ENCODE measurements at places on chromosomes 2 and 18. TPM values are rescaled to one million over a fixed set of nuclear protein-coding genes. Genes with fewer than 3 reads are reported as not detected.
A peak's percentile ranks its signal among the peaks of the same experiment; 100 is the strongest.

PKP4 gene
- 44.5 TPM for polyA plus RNA-seq

- DNase-seq = peak; percentile 96
- H3K27ac ChIP-seq = no peak overlapping the region
- H3K4me1 ChIP-seq = no peaks in the 10 kb centered on the region
- H3K27me3 ChIP-seq = no peaks in the 10 kb centered on the region
- no peak overlapping the region for H3K4me3 ChIP-seq
- no peaks in the 10 kb centered on the region for H3K36me3 ChIP-seq
Measured at GRCh38 chr2:145692971-145693478, 1173.1 kb upstream of the ZEB2 start.

TRABD2A gene
- polyA plus RNA-seq = 4.4 TPM

DNA sequence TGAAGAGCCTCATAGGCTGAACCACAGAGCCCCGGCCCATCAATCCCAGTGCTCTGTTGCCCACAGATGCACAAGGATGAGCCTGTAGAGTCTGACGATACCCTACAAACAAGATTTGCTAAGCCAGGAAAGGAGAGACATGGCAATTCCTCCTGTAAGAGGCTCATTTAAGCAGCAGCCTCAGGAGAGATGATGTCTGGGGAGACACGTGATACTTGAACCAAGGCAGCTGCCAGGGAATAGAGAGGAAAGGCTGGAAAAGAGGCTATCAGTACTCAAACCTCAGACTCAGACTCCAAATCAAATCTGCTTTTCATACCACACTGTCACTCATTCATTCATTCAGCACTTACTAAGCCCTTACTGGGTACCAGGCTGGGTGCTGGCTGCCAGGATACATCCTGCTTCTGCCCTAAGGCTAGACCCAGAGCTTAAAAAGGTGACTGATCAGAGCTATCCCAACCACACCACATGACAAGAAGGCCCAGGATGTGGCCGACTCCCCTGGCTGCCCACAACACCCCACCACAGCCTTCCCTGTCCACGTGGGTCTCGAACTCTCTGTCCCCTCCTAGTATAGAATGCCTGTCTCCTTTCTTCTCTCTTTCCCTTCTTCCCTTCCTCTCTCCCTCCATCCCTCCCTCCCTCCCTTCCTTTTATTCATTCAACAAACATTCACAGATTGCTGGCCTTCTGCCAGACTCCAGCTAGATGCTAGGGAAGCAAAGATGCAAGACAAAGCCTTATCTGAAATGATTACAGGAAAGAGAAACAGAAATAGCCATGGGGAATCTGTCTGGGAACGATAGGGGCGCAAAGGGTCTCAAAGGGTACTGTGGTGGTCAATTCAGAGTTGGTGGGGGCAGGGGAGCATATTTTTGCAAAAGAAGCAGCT lies 23.4 kb upstream of the KCNK3 start:
- no peaks in the 10 kb centered on the region for H3K36me3 ChIP-seq
- H3K4me1 ChIP-seq = no peaks in the 10 kb centered on the region
- H3K27me3 ChIP-seq = peaks cover 6% of the 10 kb centered on the region
- no peak for DNase-seq
- H3K4me3 ChIP-seq = no peak overlapping the region
- no peak overlapping the region for H3K27ac ChIP-seq

GRCh38 chr2:160522951-160523710 lies 29.5 kb upstream of the RBMS1 start:
- no peak overlapping the region for H3K27ac ChIP-seq
- H3K4me3 ChIP-seq = no peak overlapping the region
- peak; percentile 60 for DNase-seq

GRCh38 chr18:28193177-28193778 lies 16.3 kb upstream of the CDH2 start:
- H3K27ac ChIP-seq = no peak overlapping the region
- DNase-seq = no peak
- no peak overlapping the region for H3K4me3 ChIP-seq
- no peaks in the 10 kb centered on the region for H3K36me3 ChIP-seq

- H3K27me3 ChIP-seq = no peaks in the 10 kb centered on the region
- no peak overlapping the region for H3K27ac ChIP-seq
- no peaks in the 10 kb centered on the region for H3K4me1 ChIP-seq
- no peak overlapping the region for H3K4me3 ChIP-seq
- peak; percentile 26 for DNase-seq
Measured at GRCh38 chr2:99636144-99637034, 146.6 kb upstream of the REV1 start.

DNA sequence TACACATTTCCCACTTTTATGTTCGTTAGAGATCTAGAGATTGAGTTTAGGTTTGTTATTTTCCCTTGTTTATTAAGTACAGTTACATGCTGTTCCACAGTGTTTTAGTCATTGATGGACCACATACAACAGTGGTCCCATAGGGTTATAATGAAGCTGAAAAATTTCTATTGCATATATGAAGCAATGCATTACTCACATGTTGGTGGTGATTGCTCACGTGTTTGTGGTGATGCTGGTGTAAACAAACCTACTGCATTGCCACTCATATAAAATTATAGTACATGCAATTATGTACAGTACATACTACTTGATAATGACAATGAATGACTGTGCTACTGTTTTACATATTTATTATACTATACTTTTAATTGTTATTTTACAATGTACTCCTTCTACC lies 51.0 kb upstream of the NXPH2 start:
- no peak overlapping the region for H3K4me3 ChIP-seq
- H3K36me3 ChIP-seq = no peaks in the 10 kb centered on the region
- no peaks in the 10 kb centered on the region for H3K4me1 ChIP-seq
- H3K27ac ChIP-seq = no peak overlapping the region
- H3K27me3 ChIP-seq = no peaks in the 10 kb centered on the region
- no peak for DNase-seq

DNA sequence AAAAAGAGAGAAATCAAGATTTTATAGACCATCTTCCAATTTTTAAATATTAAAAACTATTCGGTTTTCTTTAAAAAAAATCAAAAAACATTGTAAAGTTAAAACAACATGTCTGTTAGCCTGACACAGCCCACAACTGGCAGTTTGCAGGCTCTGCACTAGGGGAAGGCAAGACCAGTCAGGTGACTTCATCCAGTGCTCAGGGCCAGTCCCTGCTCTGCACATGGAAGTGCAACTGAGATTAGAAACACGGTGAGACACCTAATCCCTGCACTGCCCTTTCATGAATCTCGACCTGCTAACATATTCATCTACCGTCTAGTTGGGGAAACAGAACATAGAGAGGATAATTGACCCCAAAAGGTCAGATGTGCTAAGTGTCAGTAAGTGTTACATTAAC lies 135.2 kb downstream of the BARD1 start:
- H3K4me1 ChIP-seq = no peaks in the 10 kb centered on the region
- H3K27ac ChIP-seq = no peak overlapping the region
- H3K27me3 ChIP-seq = no peaks in the 10 kb centered on the region
- H3K36me3 ChIP-seq = no peaks in the 10 kb centered on the region
- no peak for DNase-seq
- H3K4me3 ChIP-seq = no peak overlapping the region

HOXD10 gene
- not detected for polyA plus RNA-seq

DNA sequence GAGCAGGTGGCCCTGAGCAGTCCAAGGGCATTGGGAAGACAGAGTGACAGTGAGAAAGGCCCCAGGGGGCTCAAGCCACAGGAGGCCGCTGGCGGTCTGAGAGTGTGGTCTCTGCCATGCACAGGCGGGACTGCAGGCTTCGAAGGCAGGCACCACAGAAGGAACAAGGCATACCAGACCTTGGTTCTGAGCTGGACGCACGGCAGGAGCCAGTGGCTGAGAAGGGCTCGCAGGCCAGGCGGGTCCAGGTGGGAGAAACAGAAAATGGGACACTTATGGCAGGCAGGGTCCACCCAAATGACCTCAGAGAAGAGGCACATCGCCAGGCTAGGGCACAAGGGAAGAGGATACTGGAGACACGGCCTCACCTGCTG lies 14.9 kb downstream of the HJURP start:
- H3K27me3 ChIP-seq = no peaks in the 10 kb centered on the region
- H3K36me3 ChIP-seq = peaks cover 23% of the 10 kb centered on the region
- H3K27ac ChIP-seq = no peak overlapping the region
- H3K4me3 ChIP-seq = no peak overlapping the region
- no peak for DNase-seq

GRCh38 chr2:11097038-11097720 lies 58.1 kb upstream of the SLC66A3 start:
- DNase-seq = peak; percentile 60
- H3K4me3 ChIP-seq = no peak overlapping the region
- no peaks in the 10 kb centered on the region for H3K36me3 ChIP-seq

GRCh38 chr2:234997389-234997788 lies 45.6 kb downstream of the SH3BP4 start:
- DNase-seq = no peak
- peaks cover 38% of the 10 kb centered on the region for H3K36me3 ChIP-seq

DNA sequence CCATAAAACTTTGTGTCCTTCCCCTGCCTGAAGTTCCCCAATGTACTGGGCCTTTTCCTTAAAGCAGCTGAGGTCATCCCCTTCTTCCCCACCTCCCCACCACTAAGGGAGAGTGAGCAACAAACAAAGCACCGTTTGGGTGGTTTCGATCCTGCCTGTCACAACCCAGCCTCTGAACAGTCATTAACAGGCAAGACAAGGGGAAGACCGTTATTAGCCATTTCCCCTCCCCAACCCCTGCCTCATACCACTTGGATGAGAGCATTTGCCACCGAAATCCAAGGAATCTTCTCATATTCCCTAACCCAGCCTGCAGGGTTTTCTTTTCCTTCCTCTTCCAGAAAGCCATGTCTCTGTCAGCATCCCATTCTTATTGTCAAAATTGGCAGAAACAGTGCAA lies 65.6 kb downstream of the STRADB start:
- no peak overlapping the region for H3K27ac ChIP-seq
- peaks cover 3% of the 10 kb centered on the region for H3K4me1 ChIP-seq
- H3K36me3 ChIP-seq = no peaks in the 10 kb centered on the region
- DNase-seq = peak; percentile 77

- H3K4me3 ChIP-seq = no peak overlapping the region
- H3K36me3 ChIP-seq = no peaks in the 10 kb centered on the region
- no peak overlapping the region for H3K27ac ChIP-seq
- no peak for DNase-seq
Measured at GRCh38 chr2:83323038-83323437, 1136.0 kb downstream of the SUCLG1 start.

DNA sequence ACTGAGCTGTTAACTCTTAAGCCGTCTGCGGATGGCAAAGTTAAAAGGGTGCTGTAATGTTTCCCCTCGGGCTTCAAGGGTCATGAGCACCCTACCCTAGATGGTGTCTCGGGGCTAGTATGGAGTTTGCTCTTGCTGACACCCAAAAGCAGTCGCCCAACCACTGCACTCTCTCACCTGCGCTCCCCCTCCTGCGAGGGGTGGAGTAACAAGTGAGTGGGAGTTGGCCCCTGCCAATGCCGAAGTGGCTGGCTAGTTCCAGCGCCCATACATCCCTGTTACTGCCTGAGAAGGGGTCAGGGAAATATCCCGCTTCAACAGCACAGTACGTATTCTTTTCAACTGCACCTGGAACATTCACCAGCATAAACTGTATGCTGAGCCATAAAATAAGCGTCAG lies 47.5 kb downstream of the FAM117B start:
- no peak overlapping the region for H3K4me3 ChIP-seq
- H3K27ac ChIP-seq = no peak overlapping the region
- DNase-seq = no peak
- no peaks in the 10 kb centered on the region for H3K36me3 ChIP-seq
- H3K4me1 ChIP-seq = no peaks in the 10 kb centered on the region

GRCh38 chr2:96687711-96688640 lies 45.4 kb downstream of the FER1L5 start:
- peaks cover 13% of the 10 kb centered on the region for H3K27me3 ChIP-seq
- no peak for DNase-seq
- H3K4me1 ChIP-seq = no peaks in the 10 kb centered on the region
- H3K36me3 ChIP-seq = no peaks in the 10 kb centered on the region
- H3K27ac ChIP-seq = no peak overlapping the region

SKOR2 gene
- polyA plus RNA-seq = not detected

DNA sequence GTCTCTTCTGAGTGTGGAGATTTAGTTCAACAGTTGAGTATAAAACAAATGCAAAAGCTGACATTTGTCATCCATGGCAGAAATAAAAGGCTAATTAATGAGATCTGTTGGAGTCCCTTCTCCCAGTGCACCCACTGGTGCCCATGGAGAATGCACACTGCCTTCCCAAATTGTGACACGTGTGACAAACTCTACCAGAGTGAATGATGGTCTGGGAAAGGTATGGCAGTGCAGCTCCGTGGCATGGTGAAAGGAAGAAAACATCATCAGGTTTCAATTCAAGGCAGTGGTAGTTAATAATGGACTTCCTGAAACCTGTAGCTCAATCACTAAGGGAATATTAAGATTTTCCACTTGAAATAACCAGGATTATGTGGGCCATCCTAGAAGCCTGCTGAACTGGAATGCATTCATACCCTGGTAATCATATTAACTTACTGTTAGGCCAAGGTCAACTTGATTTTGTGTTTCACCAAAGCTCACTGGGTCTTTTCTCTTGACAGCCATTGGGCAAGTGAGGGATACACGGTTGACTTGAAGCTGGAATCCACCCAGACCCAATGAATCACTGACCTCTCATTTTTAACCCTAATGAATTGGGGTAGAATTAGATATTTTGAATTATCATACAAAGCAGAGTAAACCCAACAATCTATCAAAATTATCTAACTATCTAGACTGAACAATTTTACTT lies 167.6 kb downstream of the AFF3 start:
- DNase-seq = peak; percentile 78
- no peaks in the 10 kb centered on the region for H3K36me3 ChIP-seq
- H3K4me3 ChIP-seq = no peak overlapping the region
- no peaks in the 10 kb centered on the region for H3K27me3 ChIP-seq
- no peak overlapping the region for H3K27ac ChIP-seq

- H3K4me3 ChIP-seq = no peak overlapping the region
- H3K27ac ChIP-seq = peak overlapping the region; percentile 49
- H3K27me3 ChIP-seq = no peaks in the 10 kb centered on the region
- DNase-seq = peak; percentile 88
- H3K4me1 ChIP-seq = peaks cover 2% of the 10 kb centered on the region
Measured at GRCh38 chr18:56233595-56233994, 404.8 kb downstream of the TXNL1 start.

GRCh38 chr2:181581534-181581933 lies 75.4 kb downstream of the CERKL start:
- H3K4me3 ChIP-seq = no peak overlapping the region
- DNase-seq = no peak
- H3K36me3 ChIP-seq = no peaks in the 10 kb centered on the region
- no peak overlapping the region for H3K27ac ChIP-seq
- H3K27me3 ChIP-seq = peaks cover 3% of the 10 kb centered on the region

DNA sequence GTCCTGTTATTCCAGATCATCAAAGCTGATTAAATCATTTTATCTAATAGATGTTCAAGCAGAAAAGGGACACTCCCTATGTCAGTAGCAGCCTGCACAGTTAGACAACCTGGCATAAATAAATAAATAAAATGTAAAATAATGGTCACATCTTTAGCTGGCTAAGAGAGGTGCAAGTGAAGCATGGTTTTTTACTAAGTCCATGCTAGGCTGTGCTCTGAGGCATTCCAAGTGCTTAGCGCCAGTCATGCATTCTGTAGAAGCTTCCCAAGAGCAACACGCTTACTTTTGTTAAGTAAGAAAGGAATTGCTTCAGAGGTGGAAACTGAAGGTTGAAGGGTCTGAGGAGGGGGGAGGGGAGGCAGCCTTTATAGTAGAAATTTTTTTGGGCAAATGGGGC lies 351.2 kb downstream of the CDH2 start:
- no peaks in the 10 kb centered on the region for H3K27me3 ChIP-seq
- no peaks in the 10 kb centered on the region for H3K4me1 ChIP-seq
- H3K36me3 ChIP-seq = no peaks in the 10 kb centered on the region
- H3K27ac ChIP-seq = no peak overlapping the region

- no peak overlapping the region for H3K4me3 ChIP-seq
- no peak for DNase-seq
- H3K27ac ChIP-seq = no peak overlapping the region
Measured at GRCh38 chr2:63851691-63852311, 10.1 kb downstream of the UGP2 start.

Measured in fibroblast of lung (primary cell).